ENCODE measurements at places on chromosomes 5 and 9.

DNA sequence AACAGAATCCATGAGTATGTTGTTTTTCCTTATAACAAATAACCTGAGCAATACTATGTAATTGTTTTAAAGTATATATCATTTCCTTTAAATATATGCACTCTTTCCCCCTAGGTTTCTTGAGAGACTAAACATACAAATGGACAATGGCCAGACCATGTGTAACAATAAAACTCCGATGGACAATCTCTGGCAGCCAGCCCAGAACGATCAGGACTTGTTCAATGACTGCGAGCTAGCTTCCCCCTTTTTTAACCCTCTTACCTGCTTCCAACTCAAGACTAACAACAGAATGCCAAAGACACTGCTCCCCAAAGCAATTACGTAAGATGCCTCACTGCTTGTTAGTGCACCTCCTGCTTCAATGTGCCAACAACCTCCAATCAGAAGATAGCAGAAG lies 94.9 kb downstream of the HTR4 start:
- DNase-seq: no peak

DNA sequence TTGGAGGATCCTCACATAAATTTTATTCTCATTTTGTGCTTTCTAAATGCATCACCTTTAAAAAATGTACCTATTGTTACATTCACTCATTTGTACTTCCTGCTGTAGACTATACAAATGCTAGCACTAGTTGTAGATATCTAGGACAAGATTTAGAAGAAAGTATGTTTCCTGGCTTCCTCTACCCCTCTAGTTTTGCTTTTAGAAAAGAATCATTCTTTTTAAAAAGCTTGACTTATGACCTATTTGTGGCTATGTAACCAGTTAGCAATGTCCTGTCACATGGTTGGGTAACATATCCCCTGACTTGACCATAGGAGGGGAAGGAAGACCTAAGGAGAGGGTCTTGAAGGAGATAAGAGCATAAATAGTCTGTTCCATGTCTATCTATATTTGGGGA lies 13.3 kb downstream of the CAMK4 start:
- no peak for DNase-seq

- no peak for DNase-seq
These were observed 117.0 kb downstream of the ERCC6L2 start for GRCh38 chr9:95992536-95992935.

DNA sequence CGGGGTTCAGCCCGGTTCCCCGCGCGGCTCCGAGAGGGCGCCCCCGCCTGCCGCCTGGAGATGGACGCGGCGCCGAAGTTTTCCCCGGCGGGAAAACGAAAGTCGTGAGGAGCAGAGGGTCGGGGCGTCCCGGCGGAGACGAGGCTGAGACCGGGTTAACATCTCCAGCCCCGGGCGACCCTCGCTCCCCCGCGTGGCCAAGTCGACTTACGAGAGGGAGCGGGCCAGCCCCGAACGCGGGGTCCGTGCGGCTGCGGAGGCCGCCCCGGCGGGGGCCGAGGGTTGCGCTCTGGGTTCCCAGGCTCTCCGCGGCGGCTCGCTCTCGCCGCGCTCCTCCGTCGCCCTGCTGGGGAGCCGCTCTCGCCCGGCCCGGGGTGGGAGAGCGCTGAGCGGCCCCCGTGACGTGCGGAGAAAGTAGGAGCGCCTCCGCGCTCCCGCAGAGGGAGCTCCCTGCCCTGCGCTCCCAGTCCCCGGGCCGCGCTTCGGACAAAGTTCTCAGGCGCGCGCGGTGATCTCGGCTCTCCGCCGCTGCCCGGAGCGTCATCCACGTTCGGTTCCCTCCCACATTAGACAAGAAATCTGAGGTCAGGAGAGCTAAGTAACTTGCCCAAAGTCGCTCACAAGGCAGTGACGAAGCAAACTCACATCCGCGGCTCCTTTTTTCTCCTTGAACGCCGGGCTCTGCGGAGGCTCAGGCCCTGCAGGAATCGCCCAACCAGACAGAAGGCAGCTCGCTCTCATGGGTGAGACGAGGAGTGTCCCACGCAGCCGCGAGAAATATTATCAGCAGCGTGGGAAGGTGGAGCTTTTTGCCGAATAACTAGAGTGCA lies 1.2 kb upstream of the GCNT4 start:
- DNase-seq: peak; percentile 34

GRCh38 chr5:158435161-158435616 lies 576.2 kb upstream of the CLINT1 start:
- DNase-seq: no peak

GRCh38 chr5:142853682-142854081 lies 83.5 kb downstream of the ARHGAP26 start:
- DNase-seq: no peak

DNA sequence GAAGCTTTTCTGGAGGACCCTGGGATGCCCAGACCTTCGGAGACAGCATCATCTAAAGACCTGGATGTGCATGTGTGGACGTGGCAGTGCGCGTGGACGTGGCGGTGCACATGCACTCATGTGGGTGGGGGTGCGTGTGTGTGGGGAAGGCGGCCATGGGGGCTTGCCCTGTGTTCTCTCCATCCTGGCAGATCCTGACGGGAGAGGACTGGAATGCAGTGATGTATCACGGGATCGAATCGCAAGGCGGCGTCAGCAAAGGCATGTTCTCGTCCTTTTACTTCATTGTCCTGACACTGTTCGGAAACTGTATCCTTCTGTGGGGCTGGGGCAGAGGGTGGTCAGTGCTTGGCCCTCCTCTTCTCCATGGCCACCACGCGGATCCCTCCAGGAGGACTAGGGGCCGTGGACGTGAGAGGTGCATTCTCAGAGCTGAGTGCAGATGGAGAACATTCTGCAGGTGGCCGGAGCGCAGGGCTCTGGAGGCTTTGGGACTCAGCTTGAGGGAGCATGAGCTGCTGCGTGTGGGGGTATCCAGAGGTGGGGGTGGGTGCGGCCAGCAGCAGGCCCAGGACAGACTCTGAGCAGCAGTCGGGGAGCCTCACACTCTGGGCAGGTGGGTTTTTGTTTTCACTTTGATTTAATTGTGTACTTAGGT lies 129.1 kb downstream of the CACNA1B start:
- no peak for DNase-seq

DNA sequence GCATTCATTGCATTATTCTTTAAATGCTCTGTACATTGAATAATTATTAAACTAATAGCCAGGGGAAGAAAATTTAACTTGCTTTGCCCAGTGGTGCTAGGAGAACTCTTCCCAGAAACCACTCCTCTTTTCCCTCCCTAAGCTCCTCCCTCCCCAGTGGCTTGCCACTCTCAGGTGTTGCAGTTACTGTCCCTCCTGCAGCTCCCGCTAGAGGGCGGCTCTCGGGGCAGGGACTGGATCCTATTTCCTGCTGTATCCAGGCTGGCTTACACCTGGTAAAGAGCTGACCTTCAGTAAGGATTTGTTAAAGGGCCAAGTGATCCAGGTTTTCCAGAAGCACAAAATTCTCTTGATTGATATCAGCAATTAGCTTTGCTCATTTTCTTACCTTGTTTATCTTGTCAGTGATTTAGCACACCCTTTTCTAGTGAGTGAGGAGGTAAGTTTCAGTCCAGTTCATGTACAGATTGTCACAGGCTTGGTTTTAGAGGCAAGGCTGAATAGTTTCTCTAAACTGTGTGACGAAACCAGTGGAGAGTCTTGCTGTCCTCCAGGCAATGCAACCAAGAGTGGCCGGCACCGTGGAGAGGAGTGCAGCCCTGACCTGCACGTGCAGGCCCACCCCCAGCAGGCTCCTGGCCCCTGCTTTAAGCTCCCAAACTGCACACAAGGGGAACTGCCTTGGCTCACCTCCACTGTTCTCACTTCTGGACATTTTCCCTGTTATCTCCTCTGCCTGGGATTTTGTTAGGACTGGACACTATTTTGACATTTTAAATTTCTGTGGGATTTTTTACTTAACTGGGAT lies 423.8 kb downstream of the SPOCK1 start:
- DNase-seq: no peak

DNA sequence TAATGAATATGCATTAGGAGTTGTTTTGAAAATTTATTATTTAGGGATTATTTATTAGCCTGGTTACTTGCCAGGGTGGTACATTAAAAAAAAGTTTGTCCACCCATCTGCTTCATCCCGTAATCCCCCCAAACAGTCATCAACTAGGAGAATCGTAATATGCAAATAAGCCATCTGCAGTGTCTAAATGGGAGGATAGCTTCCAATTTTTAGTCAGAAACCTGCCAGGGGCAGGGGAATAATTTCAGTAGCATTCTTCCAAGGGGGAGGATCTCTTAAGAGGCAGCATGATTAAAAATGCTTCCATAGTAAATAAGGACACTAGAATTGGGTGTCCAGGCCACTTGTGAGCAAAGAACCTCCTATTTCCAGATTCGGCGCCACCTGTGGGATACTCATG lies 43.3 kb downstream of the SH3GL2 start:
- DNase-seq: no peak

GRCh38 chr9:13939134-13939533 lies 374.8 kb downstream of the NFIB start:
- no peak for DNase-seq

DNA sequence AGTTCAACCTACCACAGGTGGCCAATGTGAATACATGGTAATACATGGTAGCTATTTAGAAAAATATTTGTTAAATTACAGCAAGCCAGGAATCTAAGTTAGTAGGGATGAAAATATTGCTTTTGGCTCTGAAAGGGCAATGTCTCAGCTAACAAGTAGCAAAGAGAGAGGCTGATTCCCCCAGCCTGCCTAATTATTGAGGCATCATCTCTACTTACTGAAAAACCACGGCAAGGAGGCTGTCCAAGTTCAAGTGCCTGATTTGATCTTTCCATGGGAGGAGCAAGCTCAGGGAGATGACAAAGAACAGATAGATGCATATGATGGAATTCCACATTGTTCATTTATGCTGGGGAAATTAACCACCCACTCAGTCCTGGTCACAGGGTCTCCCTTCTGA lies 28.7 kb upstream of the UBTD2 start:
- no peak for DNase-seq

DNA sequence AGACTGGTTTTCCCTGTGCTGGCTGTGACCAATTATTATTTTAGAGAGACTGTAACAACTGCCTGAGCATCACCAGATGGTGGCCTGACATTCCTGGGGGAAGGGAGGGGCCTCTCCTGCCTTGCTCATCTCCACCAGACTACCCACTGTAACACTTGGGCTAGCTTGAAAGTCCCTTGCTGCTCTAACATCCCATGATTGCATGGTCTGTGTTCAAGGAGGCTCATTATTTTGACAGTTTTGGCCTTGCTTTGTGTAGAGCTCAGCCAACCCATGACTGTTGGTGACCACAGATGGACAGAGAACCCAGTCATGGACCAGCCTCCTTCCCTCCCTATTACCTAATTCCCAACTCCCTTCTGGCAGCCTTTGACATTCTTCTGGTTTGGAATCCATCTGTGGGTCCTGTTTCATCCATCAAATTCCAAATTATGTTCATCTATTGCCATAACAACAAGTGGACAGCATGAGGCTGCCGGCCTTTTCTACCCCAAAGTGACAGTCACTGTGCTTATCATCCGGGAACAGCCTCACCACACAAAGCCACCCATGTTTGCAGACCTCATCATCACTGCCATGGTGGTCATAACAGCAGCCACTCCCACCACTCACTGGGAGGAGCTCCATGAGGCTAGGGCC lies 49.0 kb upstream of the ICE1 start:
- no peak for DNase-seq

- DNase-seq: no peak
These were observed 186.2 kb downstream of the GLIS3 start for GRCh38 chr9:4113711-4114110.

GRCh38 chr9:21031091-21031807 lies at the start of gene HACD4:
TSS of gene HACD4 (minus strand) at chr9:21031640. CDS start at chr9:21031590, 50 bp downstream.
- DNase-seq: peak; percentile 53

DNA sequence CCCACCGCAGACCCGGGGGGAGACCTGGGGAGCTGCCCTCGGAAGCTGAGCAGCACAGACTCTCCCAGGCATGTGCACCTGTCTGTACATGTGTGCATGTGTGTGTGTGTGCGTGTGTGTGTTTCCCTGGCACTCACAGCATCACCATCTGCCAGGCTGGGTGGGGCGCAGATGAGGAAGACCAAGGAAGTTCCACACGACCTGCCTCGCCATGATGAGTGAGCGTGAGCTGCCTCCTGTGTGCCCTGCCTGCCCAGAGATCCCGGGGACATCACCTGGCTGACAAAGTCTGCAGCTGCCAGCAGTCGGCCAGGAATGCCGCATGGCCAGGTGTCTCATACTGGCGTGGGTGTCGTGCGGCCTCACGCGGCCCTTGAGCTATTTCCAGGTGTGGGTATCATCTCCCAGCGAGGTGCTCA lies 4.0 kb upstream of the GPSM1 start:
- DNase-seq: no peak

GRCh38 chr5:159412284-159413046 lies 82.2 kb upstream of the IL12B start:
- DNase-seq: peak; percentile 62

DNA sequence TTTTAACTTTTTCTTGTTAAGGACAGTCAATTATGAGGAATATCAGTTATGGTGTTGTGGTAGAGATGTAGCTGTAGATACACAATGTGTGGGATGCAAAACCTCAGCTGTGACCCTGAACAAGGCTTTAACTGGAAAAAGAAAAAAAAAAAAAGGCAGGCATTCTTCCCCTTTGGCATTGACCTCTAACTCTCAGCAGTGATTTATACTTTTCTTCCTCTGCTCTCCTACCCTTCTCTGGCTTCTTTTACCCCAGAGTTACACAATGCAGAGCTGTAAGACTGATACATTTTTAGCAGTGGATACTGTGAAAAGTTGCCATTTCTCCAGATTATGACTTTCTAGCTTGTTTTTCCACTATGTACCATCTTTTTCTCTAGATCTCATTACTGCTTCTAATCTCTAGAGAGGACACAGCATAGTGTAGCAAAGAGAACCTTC lies 2.0 kb downstream of the CTNNAL1 start:
- DNase-seq: no peak

GRCh38 chr9:122051351-122052321 lies 41.5 kb downstream of the TTLL11 start:
- no peak for DNase-seq

- DNase-seq: no peak
These were observed 50.5 kb downstream of the EHMT1 start for GRCh38 chr9:137669261-137669672.

DNA sequence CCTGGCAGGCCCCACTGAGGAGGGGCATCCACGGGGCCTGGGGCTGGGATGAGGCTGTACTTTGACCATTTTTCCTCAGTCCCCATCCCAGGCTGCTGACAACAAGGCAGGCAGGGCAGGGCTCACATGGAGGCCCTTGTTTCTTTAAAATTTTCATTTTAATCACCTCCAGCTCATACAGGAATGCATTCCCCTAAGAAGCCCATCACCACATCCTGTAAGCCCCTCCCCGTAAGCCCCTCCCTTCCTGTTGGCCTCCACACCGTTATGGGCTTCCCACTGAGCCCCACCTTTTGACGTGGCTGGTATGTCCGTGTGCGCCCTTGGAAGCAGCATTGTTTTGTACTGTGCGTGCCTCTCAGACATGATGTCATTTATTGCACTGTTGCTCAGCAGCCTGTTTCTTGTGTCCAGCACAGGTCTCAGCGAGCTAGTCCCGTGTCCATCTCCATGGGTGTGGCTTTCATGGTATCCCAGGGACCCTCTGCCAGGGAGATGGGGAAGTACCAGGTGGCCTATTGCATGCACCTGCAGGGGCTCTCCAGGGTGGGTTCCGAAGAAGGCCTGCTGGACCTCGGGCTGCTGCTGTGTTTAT lies 22.4 kb downstream of the PHF2 start:
- no peak for DNase-seq
